ENCODE measurements at places on chromosomes 7 and 10. TPM values are rescaled to one million over a fixed set of nuclear protein-coding genes. Genes with fewer than 3 reads are reported as not detected.

The CYP2C9 gene
- not detected for polyA plus RNA-seq

The SORBS1 gene
- 52.6 TPM for polyA plus RNA-seq

The HGF gene
- polyA plus RNA-seq = not detected

The COMTD1 gene
- polyA plus RNA-seq = 51.4 TPM

The MMD2 gene
- polyA plus RNA-seq = 0.42 TPM

The PNPLA8 gene
- polyA plus RNA-seq = 75.9 TPM

The PSMA2 gene
- 225 TPM for polyA plus RNA-seq

The CREB5 gene
- polyA plus RNA-seq = 3.2 TPM

The GPAM gene
- polyA plus RNA-seq = 16.8 TPM
